ENCODE measurements at places on chromosomes 16 and 17. TPM values are rescaled to one million over a fixed set of nuclear protein-coding genes. Genes with fewer than 3 reads are reported as not detected.

NOB1 gene
- 113 TPM for total RNA-seq

ITGAD gene
- not detected for total RNA-seq

LLGL1 gene
- 16.0 TPM for total RNA-seq

SAMD14 gene
- total RNA-seq = 0.41 TPM

EDC4 gene
- 60.7 TPM for total RNA-seq

CCDC43 gene
- total RNA-seq = 32.7 TPM

KRTAP3-1 gene
- not detected for total RNA-seq

MILR1 gene
- 1.6 TPM for total RNA-seq

GALR2 gene
- 1.7 TPM for total RNA-seq

NOG gene
- 0.85 TPM for total RNA-seq

IRX5 gene
- total RNA-seq = 1.9 TPM

ZDHHC1 gene
- total RNA-seq = 5.5 TPM

OR1F1 gene
- 0.29 TPM for total RNA-seq

TEDC2 gene
- total RNA-seq = 17.7 TPM

SGCA gene
- 0.54 TPM for total RNA-seq

DLG4 gene
- total RNA-seq = 4.5 TPM

ALDH3A1 gene
- total RNA-seq = 1,194 TPM

CLEC19A gene
- total RNA-seq = 0.08 TPM
